A549 treated with AZD2906 at 1 μM for 4 hours (cell line): ENCODE measurements at places on chromosomes 3 and 15. TPM values are rescaled to one million over a fixed set of nuclear protein-coding genes. Genes with fewer than 3 reads are reported as not detected.

Gene ZBTB20
- total RNA-seq: 1.1 to 1.5 TPM (median 1.3 TPM) in 5 replicates

Gene NISCH
- 10.2 to 15.5 TPM (median 12.8 TPM) in 5 replicates for total RNA-seq

Gene ERICH6
- 0.10 TPM in 1 of 5 replicates, not detected in the others for total RNA-seq

Gene TRPM1
- not detected in 5 replicates for total RNA-seq

Gene SLC9A9
- 0.06 to 0.40 TPM (median 0.22 TPM) in 5 replicates for total RNA-seq

Gene ASB14
- not detected in 5 replicates for total RNA-seq

Gene DNAH12
- 0.08 to 0.16 TPM (median 0.08 TPM) in 4 of 5 replicates, not detected in the other for total RNA-seq

Gene PLA2G4E
- total RNA-seq: 0.06 TPM in 1 of 5 replicates, not detected in the others

Gene CPN2
- not detected in 5 replicates for total RNA-seq

Gene SAXO2
- 2.0 to 3.1 TPM (median 2.1 TPM) in 5 replicates for total RNA-seq

Gene ONECUT1
- total RNA-seq: 0.10 to 0.27 TPM (median 0.21 TPM) in 5 replicates

Gene LMLN
- 1.4 to 2.3 TPM (median 2.1 TPM) in 5 replicates for total RNA-seq

Gene TMEM266
- total RNA-seq: 0.17 to 0.33 TPM (median 0.24 TPM) in 5 replicates

Gene LRRN1
- total RNA-seq: 0.02 TPM in 1 of 5 replicates, not detected in the others

Gene LIPC
- total RNA-seq: 0.03 to 0.31 TPM (median 0.14 TPM) in 4 of 5 replicates, not detected in the other

Gene LSAMP
- 0.03 to 0.11 TPM (median 0.06 TPM) in 5 replicates for total RNA-seq

Gene TGM5
- not detected in 5 replicates for total RNA-seq

Gene STARD9
- total RNA-seq: 1.1 to 1.9 TPM (median 1.6 TPM) in 5 replicates
